ENCODE measurements at places on chromosomes 2 and 18.

GRCh38 chr2:234910186-234910679, 41.6 kb upstream of the SH3BP4 start:
- DNase-seq = no peak

GRCh38 chr2:11029136-11029535, 117.4 kb downstream of the KCNF1 start:
- DNase-seq = no peak

DNA sequence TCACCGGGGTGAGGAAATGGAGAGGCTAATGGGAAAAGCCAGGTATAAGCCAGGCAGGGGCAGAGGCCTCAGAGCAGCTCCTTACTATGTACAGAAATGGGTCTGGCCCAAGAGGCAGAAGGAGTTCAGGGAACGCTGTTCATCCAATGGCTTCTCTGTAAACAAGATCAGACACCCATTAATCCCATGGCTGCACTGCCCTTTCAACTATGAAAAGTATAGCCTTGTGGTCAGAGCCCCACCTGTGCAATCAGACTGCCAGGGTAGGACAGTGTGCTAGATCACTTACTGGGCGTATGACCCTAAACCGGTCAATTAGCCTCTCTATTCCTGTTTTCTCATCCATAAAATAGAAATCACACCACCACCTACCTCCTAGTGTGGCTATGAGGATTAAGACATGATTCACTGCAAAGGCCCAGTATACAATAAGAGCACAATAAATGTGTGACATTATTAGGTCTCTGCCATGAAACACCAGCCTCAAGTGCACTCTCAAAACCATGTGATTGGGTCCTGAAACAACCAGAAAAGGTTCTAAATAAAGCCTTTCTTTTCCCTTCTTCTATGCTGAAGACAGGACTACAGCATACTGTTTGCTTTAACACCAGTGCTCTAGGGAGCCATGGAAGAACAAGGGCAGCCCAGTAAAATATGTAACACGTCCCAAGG, 4.4 kb downstream of the ANKRD44 start:
- DNase-seq = no peak

DNA sequence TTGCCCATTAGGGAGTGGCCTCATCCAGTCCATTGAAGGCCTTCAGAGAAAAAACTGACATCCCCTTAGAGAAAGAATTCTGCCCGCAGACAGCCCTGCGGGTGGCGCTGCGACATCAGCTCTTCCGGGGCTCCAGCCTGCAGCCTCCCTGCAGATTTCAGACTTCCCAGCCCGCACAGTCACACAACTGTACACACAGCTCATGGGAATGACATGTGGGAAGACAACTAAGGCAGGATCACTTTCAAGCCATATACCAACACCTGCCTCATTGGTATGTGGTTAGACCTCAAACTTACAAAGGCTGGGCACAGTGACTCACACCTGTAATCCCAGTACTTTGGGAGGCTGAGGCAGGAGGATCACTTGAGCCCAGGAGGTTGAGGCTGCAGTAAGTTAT, 24.8 kb upstream of the TUBB6 start:
- DNase-seq = no peak
